Right ventricle myocardium superior (tissue), 1 donor: ENCODE measurements at places on chromosomes 4 and X. TPM values are rescaled to one million over a fixed set of nuclear protein-coding genes. Genes with fewer than 3 reads are reported as not detected.

The HHIP gene
- not detected for total RNA-seq

The GABRE gene
- total RNA-seq = 28.0 TPM

The GRIA2 gene
- not detected for total RNA-seq

The FAT1 gene
- 48.0 TPM for total RNA-seq

The CCDC149 gene
- 10.8 TPM for total RNA-seq

The ASMT gene
- total RNA-seq = not detected

GRCh38 chr4:2251795-2252529, 9.9 kb downstream of the MXD4 start:
- no peak for DNase-seq
